ENCODE measurements at places on chromosomes 5 and 9. TPM values are rescaled to one million over a fixed set of nuclear protein-coding genes. Genes with fewer than 3 reads are reported as not detected.

The KYAT1 gene
- 14.4 TPM for total RNA-seq

The NUTM2F gene
- not detected for total RNA-seq

The SLC25A25 gene
- total RNA-seq = 14.0 TPM

The DIRAS2 gene
- total RNA-seq = not detected

- no peaks in the 10 kb centered on the region for H3K36me3 ChIP-seq
- H3K4me1 ChIP-seq = no peaks in the 10 kb centered on the region
- H3K27ac ChIP-seq = no peak overlapping the region
- DNase-seq = no peak
These were observed 37.4 kb upstream of the FCN1 start for GRCh38 chr9:134955156-134955555.

- H3K27ac ChIP-seq = no peak overlapping the region
- H3K36me3 ChIP-seq = no peaks in the 10 kb centered on the region
- no peak overlapping the region for H3K4me3 ChIP-seq
- no peaks in the 10 kb centered on the region for H3K4me1 ChIP-seq
These were observed 11.1 kb downstream of the ZNF608 start for GRCh38 chr5:124735169-124735858.

DNA sequence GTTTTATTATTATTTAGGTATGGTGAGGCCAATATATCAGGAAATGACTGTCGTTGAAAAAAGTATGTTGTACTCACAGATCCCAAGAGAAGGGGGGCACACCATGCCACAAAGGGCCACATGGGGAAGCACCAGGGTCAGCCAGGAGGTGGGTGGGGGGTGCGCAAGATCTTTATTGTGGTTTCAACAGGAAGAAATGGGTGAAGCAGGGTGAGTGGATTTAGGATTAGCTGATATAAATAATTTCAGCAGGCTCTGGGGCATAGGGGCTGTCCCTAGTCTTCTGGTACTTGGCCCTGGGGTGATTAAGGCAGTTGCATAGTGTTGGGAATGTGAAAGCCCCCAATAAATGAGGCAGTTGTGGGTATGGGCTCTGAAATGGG lies 8.6 kb downstream of the PDCD1LG2 start:
- no peak for DNase-seq
- H3K4me3 ChIP-seq = no peak overlapping the region
- H3K4me1 ChIP-seq = peaks cover 25% of the 10 kb centered on the region
- peak overlapping the region; percentile 21 for H3K27ac ChIP-seq
- peaks cover 2% of the 10 kb centered on the region for H3K27me3 ChIP-seq

DNA sequence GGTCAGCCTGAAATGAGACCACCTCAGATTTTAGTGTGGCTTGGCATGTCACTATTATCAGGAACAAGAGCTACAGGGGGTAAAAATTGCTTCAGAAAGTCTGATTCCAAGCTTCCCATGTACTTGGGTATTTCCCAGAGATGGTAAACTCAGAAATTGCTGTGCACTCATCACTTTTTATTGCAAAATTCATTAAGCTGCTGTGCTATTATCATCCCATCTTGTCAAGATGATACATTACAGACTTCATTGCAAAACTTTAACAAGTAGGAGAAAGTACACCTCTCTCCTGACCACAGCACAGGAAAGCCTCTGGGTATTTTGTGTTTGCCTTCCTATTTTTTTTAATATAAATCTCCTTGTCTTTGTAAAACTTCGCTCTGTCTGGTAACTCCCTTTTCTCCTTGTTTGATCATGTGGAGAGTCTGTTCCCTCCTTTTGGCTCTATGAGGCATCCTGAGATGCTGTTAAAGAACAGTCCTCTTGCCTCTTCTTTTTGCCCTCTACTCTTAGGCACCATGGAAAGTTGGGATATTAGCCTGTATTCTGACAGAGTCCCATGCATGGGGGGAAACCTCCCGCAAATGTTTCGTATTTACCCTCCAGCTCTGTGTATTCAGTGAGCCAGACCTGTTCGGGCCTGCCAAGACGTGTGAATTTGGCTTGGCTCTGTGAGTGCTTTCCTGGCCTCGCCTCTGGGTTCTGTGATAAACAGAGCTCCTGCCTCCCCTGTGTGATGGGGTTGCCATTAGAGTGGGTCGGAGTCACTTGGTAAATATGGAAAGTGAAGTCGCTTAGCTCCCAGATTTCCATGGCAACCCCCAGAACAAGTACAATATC lies 260.7 kb downstream of the NR3C1 start:
- no peak overlapping the region for H3K27ac ChIP-seq
- DNase-seq = no peak
- no peak overlapping the region for H3K4me3 ChIP-seq
- peaks cover 13% of the 10 kb centered on the region for H3K36me3 ChIP-seq
- no peaks in the 10 kb centered on the region for H3K27me3 ChIP-seq

DNA sequence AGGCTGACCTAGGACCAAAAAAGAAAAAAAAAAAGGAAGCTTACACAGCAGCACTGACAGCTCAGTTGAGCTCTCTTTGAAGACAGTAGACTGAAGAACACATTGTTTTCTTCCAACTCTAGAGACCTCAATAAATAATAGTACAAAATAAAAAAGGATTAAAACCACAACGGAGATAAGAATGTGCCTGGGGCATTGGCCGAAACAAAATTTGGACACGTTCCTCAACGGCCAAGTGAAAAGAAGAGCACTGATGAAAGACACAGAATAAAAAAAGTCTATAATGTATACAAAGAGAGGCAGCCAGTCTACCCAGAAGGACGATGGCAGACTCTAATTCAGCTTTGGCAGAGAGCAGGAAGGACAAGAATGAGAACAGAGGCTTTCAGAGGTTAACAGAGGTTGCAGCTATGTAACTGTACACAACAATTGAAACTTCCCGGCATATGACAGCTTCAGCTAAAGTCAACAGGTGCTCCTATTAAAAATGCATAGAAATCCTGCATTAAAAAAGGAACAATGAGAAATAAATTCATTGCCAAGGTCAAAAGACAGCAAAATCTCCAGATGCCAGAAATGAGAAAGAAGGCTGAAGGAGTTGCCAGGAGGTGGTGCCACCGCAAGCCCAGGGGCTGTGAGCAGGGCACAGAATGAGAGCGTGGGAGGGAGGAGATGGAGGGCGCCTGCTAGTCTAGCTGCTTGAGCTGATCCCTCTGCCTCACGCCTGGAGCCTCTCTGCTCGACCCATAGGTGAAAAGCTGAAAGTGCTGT lies 113.9 kb downstream of the DCP2 start:
- H3K27me3 ChIP-seq = peaks cover 8% of the 10 kb centered on the region
- no peaks in the 10 kb centered on the region for H3K36me3 ChIP-seq
- H3K4me3 ChIP-seq = no peak overlapping the region
- H3K4me1 ChIP-seq = peaks cover 2% of the 10 kb centered on the region

DNA sequence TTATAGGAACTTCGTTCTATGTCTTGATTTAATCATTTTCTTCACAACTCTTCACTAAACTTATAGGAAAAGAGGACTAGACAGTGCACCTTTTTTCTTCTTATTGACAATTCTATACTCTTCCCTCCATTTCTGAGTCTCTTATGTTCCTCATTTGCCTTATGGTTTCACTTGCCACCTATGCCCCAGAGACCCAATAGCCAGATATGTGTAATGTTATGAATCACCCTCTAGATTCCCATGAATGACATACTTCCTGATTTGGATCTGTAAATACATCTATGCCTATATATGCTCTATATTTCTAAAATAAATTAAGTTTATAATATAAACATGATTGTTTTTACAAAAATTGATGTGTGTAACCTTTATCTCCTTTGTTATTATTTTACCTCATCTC lies 514.1 kb upstream of the MEF2C start:
- H3K36me3 ChIP-seq = no peaks in the 10 kb centered on the region
- no peaks in the 10 kb centered on the region for H3K27me3 ChIP-seq
- no peak for DNase-seq
- H3K4me3 ChIP-seq = no peak overlapping the region
- no peak overlapping the region for H3K27ac ChIP-seq
- H3K4me1 ChIP-seq = peaks cover 5% of the 10 kb centered on the region

- H3K4me1 ChIP-seq = no peaks in the 10 kb centered on the region
- no peaks in the 10 kb centered on the region for H3K36me3 ChIP-seq
- H3K27ac ChIP-seq = no peak overlapping the region
- H3K4me3 ChIP-seq = no peak overlapping the region
These were observed 2125.4 kb upstream of the WWC1 start for GRCh38 chr5:166166071-166166470.

GRCh38 chr5:155728146-155728856 lies 598.7 kb upstream of the SGCD start:
- no peak for DNase-seq
- peaks cover 52% of the 10 kb centered on the region for H3K27me3 ChIP-seq
- no peak overlapping the region for H3K4me3 ChIP-seq
- no peak overlapping the region for H3K27ac ChIP-seq
- H3K36me3 ChIP-seq = no peaks in the 10 kb centered on the region
- H3K4me1 ChIP-seq = no peaks in the 10 kb centered on the region

- H3K36me3 ChIP-seq = no peaks in the 10 kb centered on the region
- no peak for DNase-seq
- peaks cover 19% of the 10 kb centered on the region for H3K27me3 ChIP-seq
- H3K4me1 ChIP-seq = no peaks in the 10 kb centered on the region
- H3K27ac ChIP-seq = no peak overlapping the region
- no peak overlapping the region for H3K4me3 ChIP-seq
These were observed 50.9 kb upstream of the STARD4 start for GRCh38 chr5:111563031-111563822.

DNA sequence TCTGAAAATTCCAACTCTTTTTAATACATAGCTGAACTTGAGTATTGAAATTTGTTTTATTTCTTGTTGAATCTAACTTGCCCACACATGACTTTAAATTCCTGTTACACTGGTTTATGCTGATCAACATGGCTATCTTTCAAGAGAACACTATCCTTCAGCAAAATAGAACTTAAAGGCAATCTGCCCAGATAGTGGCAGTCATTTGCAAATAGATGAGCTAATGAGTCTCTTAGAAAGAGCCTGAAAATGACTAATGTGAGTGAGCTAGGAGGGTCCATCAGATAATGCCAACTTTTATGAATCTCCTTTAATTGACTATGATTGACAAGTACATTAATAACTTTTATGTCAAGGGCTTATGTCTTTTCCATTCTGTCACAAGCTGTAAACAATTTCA lies 1360.8 kb upstream of the C9orf72 start:
- H3K4me1 ChIP-seq = no peaks in the 10 kb centered on the region
- DNase-seq = no peak
- H3K4me3 ChIP-seq = no peak overlapping the region
